ENCODE measurements at places on chromosomes 11 and 22. TPM values are rescaled to one million over a fixed set of nuclear protein-coding genes. Genes with fewer than 3 reads are reported as not detected.

FBLN1 gene
- 335 TPM for total RNA-seq

LRRN4CL gene
- 62.0 TPM for total RNA-seq

RAG2 gene
- not detected for total RNA-seq

MS4A18 gene
- total RNA-seq: not detected

MS4A15 gene
- total RNA-seq: not detected

KREMEN1 gene
- 5.7 TPM for total RNA-seq

MRGPRE gene
- total RNA-seq: not detected

MN1 gene
- total RNA-seq: 55.9 TPM

RBX1 gene
- total RNA-seq: 12.8 TPM

C11orf97 gene
- not detected for total RNA-seq

Measured in fibroblast of the aortic adventitia (primary cell).